ENCODE measurements at places on chromosomes 5 and 9.

GRCh38 chr5:98321361-98321760, 452.1 kb upstream of the RGMB start:
- DNase-seq: no peak

DNA sequence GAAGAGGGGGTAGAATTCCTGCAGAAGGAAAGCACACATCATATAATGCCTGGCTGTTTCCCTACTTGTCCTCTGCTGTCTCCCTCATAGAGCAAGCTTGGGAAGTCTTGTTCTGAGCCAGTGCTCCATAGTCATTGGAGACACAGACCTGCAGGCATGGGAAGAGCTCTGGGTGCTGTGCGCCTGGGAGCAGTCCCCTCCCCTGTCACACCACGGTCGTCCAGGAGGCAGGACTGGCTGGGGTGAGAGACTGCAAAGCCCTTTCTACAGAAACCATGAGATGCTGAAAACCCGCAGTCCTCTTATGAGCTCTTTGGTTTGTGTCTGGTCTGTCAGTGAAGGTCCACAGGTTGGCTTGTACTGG, 64.6 kb downstream of the GPR21 start:
- DNase-seq: no peak

GRCh38 chr5:112684737-112685136, 52.9 kb upstream of the APC start:
- no peak for DNase-seq

DNA sequence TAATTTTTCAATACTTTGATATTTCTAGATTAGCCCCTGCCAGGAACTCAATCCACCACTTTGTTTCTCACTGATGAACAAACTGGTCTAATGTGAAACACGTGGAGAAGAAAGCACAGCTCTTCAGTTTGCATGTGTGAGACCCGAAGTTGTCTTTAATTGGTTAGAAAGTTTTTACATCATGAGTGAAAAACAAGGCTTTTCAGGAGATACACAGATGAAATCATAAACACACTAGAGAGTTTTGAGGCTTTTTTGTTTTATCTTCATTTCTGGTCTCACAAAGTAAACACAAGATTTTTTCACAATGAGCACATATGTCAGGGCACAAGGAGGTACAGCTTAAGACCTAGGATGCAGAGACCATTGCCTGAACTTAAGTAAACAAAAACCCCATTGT, 84.5 kb upstream of the MOCS2 start:
- DNase-seq: no peak

DNA sequence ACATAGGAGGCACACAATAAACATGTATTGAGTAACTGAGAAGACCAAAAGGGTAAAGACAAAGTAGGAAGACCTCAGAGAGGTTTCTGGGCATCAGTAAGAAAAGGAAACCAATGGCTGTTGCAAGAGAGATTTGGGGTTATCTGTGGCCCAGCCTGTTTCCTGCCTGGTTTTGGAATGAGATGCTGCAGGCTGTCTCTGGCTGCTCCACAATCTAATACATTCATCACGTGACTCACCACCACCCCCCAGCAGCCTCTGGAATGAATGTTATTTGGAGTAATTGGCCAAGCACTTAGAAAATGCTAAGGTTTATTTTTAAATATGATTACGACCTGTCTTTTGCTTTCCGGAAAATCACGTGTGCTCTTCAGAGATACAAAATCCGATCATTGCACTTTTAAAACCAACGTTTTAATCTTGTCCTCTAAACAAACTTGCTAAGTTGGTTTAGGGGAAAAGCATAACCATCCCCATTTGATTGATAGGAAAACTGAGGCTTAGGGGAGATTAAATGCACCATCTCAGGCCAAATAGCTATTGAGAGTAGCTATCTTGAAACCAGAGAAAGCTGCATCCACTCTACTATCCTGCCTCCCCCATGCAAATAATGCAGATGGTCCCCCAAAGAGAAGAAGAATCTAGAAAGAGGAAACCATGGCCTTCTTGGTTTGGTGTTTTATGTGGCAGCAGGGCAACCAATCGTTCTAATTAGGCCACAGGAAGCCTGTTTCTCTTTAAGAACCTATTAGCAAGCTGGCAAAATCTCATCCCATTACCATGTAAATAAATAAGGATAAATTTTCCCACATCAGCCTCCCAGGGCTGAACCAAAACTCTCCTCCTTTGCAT, 151.8 kb upstream of the ADRA1B start:
- no peak for DNase-seq

GRCh38 chr9:34443976-34444375, 14.4 kb downstream of the FAM219A start:
- no peak for DNase-seq

GRCh38 chr5:64599226-64599625, 91.1 kb upstream of the SHISAL2B start:
- no peak for DNase-seq

DNA sequence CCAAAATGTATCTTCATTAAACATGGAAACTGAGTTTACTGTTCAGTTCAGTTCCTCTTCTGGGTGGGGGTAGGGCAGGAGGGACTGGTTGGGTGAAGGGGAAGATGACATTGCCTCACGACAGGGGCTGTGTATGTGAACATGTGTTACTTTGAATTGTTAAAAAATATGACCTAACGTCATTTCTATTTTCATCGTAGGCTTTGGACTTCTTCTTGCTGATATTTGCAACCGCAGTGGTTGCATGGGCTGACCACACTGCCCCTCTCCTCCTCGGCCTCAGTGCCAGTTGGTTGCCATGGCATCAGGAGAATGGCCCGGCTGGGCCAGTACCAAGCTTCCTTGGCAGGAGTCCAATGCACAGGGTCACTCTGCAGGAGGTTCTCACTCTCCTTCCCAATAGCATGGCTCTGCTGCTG, 41.5 kb downstream of the HACD4 start:
- DNase-seq: no peak

GRCh38 chr5:56310711-56311204, 77.6 kb upstream of the ANKRD55 start:
- DNase-seq: no peak

DNA sequence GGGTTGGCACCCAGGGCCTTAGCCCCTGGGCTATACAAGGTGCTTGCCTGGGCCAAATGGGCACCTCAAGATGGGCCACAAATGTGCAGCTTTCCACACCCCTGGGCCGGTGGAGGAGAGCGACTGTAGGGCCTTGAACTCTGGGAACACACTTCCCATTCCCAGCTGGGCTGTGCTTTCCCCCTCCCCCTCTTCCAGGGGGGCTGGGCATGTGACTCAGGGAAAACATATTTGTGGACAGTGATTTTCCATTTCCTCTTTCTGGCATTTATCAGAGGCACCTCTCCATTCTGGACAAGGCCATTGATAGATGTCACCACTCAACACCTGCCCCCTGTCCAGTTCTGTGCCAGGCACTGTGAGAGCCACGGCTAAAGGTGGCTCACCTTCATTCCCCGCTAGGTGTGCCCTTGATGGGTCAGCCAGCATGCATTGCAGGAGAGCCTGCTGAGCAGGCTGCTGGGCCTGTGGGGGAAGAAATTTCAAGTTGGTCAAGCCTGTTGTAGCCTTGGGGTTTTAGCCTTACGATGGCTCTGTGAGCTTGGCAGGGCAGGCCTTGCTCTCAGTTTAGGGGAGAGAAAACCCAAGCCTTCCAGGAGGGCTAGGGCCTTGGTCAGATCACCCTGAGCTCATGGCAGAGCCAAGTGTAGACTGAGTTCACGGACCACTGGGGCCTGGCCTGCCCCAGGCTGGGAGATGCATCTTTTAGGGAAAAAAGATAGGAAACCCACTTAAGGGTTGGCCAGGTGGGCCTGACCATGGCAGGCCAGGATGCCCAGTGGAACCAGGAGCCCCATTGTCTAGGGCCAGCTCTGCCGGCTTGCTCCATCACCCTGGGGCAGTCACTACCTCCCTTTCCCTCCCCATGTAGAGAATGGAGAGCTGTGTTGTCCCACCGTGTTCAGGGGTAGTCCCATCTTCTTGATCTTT, 113.9 kb downstream of the DAB2IP start:
- DNase-seq: no peak

GRCh38 chr5:170273968-170274710, 23.4 kb downstream of the LCP2 start:
- DNase-seq: peak; percentile 84

DNA sequence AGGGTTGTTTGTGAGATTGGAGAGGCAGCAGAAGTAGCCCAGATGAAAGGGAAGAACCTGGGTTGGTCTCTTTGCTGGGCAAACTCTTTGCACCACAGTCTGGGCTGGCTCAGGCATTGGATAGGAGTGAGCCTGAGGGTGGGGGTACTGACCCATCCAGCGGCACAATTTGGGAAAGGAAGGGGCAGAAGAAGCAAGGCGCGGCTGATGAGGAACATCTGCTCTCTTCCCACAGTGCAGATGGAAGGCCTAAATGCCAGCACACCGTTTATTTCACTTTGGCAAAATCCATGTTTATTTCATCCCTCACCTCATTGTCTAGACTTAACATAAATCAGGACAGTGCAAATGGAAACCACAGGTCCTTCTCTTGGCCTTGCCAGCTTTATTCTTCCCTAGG, 32.3 kb downstream of the PALM2AKAP2 start:
- DNase-seq: no peak

- DNase-seq: no peak
These were observed 25.2 kb downstream of the LNPEP start for GRCh38 chr5:96961053-96961452.

DNA sequence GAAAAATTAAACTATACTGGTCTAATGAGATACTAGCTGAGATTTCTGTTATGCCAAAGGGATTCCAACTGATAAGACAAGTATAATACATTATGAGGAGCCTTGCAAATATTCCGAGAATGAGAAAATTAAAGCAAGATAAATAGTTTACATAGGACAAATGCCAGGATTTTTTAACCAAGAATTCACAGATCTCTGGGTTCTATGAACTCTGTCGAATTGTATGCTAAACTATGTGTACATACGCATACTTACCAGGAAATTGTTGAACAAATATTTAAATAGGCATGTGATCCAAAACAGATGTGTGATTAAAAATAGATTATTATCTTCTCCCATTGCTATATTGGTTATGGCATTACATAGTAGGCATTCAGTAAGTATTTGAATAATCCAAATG, 616.6 kb downstream of the GABRG2 start:
- no peak for DNase-seq

DNA sequence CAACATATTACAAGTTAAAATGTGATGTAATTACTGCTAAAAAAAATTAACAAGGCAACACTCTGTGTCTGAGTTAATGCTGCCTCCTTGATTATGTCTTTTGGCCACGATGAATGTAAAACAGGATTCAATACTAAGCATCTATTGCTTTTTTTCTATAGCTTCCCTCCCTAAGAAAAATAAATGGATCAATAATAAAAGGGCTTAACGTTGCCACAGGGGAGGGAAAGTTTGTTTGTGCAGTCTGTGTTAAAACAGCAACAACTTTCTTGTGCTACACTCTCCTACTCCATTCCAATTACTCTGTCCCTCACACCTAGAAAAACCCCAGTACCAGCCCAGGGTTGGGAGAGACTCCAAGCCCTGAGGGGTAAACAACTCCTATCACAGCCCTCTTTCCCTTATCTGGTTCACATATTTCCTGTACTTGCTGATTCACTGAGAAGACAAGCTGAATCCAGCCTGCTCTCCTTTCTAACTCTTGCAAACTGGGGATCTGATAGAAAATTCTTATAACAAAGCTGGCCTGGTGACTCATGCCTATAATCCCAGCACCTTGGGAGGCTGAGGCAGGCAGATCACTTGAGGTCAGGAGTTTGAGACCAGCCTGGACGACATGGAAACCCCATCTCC, 44.8 kb downstream of the PTPN3 start:
- no peak for DNase-seq

GRCh38 chr5:167731951-167732350, 559.5 kb upstream of the WWC1 start:
- DNase-seq: no peak

DNA sequence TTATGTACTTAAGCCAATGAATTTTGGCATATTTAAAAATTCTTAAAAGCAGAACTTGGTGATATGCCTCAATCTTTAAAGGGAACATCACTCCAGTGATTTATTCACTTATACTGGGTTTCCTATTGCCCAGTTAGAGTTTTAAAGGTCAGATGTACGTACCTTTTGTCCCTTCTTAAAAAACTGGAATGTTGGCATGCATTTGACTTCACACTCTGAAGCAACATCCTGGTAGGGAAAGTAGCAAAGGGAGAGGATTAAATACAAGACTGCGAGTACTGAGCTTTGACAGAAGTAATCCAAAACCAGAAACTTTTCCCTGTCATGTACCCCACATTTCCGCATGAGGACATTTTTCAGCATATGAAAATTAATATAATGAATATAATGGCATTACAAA, 11.7 kb downstream of the TXN start:
- DNase-seq: no peak

GRCh38 chr5:148376198-148376597, 7.6 kb upstream of the FBXO38 start:
- DNase-seq: no peak

DNA sequence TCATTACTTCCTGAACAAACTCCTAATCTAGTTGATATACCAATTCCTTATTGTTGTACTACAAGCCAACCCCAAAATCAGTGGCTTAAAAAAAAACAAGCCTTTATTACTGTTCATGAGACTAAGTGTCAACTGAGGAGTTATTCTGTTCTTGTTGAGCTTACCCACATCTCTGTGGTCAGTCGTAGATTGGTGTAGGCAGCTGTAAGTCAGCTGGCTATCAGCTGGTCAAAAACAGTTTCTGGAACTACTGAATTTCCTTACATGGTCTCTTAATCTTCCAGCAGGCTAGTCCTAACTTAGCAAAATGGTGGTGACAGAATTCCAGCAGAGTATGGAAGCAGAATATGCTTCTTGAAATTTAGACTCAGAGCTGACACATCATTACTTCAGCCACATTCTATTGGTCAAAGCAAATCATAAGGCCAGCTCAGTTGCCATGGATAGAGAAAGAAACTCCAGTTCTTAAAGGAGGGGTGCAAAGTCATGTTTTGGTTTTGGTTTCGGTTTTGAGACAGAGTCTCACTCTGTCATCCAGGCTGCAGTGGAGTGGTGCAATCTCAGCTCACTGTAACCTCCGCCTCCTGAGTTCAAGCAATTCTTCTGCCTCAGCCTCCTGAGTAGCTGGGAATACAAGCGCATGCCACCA, 386.1 kb upstream of the MPDZ start:
- no peak for DNase-seq

GRCh38 chr9:37271679-37272078, 150.8 kb upstream of the GRHPR start:
- DNase-seq: no peak

DNA sequence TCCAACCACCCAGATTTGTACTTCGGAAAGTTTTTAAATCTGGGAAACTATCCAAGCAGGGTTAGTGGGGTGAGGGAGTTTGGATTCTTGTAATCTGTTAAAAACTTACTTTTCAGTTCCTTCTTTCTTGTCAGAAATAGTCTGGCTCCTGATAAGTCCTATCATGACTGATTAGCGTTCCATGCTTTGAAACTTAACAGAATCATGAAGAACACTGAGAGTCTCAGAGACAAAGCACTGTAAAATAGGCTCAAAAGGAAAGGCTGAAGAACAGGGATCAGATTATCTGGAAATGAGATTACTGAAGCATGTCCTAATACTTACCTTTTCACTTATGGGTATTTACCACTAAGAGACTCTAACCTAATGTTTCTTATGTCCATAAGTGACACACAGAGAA, 242.5 kb downstream of the ARRDC3 start:
- no peak for DNase-seq

GRCh38 chr5:32523625-32524024, 61.7 kb upstream of the SUB1 start:
- DNase-seq: no peak

- no peak for DNase-seq
These were observed 3.3 kb downstream of the SNAPC3 start for GRCh38 chr9:15426019-15426418.

All from NCI-H526 (cell line).